MV-4-11 (cell line): ENCODE measurements at places on chromosomes 2 and 18.
A peak's percentile ranks its signal among the peaks of the same experiment; 100 is the strongest.

DNA sequence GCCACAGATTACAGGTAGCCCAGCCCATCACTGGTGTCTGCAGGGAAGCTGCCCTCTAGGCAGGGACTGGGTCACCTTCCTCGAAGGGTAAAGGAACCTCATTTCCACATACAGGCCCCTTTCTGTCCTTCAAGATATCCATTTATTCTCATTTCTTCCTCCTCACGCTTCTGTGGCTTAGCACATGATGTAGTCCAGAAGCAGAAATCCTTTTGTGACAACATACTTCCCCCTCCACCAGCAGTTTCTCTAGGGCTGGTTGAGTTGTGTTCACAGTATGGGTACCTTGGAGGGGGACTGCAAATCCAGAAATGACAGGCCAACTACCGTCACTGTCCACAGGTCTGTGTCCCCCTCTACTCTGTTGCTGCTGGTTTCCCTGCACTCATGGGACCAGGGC lies 364.9 kb downstream of the ANAPC1 start:
- DNase-seq: peak; percentile 75

DNA sequence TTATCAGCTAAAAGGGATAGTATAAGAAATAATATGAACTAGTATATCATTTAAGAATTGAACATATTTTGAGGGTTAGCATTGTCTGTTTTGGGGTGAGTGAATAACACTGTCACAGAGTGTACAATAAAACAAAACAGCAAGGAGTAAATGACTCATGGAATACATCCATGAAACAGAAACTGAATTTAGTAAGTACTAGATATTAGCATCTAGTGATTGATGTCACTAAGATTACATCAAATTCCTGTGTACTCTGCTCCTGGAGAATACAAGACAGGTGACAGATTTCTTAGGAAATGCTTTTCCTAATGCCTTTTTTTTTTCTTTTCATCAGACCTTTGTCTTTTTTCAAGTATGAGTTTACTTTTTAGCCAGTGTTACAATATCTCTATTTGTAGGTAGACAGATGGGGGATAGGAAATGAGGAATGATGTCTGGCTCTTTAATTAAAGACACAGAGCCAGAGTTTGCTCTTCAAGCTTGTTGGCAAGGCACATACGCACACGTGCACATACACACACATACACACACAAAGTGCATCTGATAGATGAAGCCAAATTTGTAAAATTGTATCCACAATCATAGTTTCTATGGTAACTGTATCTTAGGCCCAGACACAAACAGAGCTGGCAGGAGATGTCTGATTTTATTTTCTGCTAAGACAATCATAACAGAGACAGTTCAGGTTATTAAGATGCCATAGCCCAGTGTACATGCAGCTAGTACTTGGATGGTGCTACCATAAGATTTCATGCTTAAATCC lies 138.2 kb upstream of the NRP2 start:
- no peak for DNase-seq

GRCh38 chr18:67104700-67105284 lies 411.7 kb downstream of the DSEL start:
- peak; percentile 8 for DNase-seq

GRCh38 chr2:144430722-144431391 lies 89.1 kb downstream of the ZEB2 start:
- no peak for DNase-seq

DNA sequence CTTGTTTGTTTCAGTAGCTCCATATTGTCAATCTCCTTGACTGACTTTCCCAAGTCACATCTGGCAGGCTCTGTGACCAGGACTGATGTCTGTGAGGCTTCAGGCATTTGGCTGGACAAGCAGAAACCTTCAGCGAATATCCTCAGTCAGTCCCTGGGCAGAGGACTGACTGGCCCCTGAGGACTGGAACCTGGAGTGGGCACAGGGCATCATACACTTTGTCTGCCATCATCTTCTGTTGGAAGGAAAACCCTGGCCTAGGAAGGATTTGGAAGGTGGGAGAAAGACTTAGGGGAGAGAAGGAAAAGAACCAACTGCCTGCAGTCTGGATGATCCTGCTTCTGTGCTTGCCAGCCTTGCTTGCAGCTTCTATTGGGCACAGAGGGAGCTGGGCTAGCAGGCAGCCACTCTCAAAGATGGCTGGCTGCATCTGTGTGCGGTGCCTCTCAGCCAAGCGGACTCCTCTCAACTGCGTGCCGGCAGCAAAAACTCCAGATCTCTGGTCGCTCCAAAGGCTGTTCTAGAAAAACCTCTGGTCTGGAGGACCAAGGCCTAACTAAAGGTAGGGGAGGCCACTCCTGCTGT lies 126.8 kb downstream of the MARCHF4 start:
- DNase-seq: no peak

GRCh38 chr2:240664622-240665021 lies 18.1 kb downstream of the AQP12B start:
- no peak for DNase-seq

DNA sequence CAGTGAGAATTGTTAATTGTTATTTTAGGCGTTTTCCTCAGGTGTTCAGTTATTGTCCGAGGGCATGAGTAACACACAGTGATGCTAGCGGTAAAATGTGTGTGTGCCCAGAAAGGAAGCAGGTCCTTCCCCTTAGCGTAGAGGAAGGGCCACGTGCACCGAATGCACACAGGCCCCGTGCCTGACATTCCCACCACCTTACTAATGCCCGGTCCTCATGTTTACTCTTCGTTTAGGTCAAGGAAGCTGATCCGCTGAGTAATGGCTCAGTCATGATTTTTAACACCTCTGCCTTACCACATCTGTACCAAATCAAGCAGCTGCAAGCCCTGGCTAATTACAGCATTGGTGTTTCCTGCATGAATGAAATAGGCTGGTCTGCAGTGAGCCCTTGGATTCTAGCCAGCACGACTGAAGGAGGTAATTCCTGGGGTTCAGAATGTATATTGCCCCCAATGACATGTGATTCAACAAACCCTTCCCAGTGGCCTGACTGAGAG lies 76.7 kb downstream of the MERTK start:
- DNase-seq: no peak

GRCh38 chr2:240877460-240878340 lies 9.1 kb downstream of the AGXT start:
- DNase-seq: no peak

GRCh38 chr2:227406177-227407031 lies 18.7 kb upstream of the SCYGR1 start:
- DNase-seq: peak; percentile 32

GRCh38 chr2:196244966-196245365 lies 73.6 kb upstream of the STK17B start:
- DNase-seq: no peak

- DNase-seq: no peak
Measured at GRCh38 chr2:27687232-27687631, 23.5 kb downstream of the SLC4A1AP start.

- no peak for DNase-seq
Measured at GRCh38 chr18:48939205-48940097, 11.3 kb downstream of the SMAD7 start.

GRCh38 chr18:51897884-51898283 lies 442.1 kb upstream of the DCC start:
- DNase-seq: no peak

GRCh38 chr2:38581193-38582147 lies 21.3 kb downstream of the HNRNPLL start:
- DNase-seq: peak; percentile 77

- no peak for DNase-seq
Measured at GRCh38 chr2:18403921-18404522, 156.4 kb downstream of the RDH14 start.

GRCh38 chr2:44936715-44937687 lies 4.5 kb upstream of the SIX3 start:
- no peak for DNase-seq

GRCh38 chr2:210559182-210559581 lies 2.8 kb downstream of the CPS1 start:
- DNase-seq: no peak

DNA sequence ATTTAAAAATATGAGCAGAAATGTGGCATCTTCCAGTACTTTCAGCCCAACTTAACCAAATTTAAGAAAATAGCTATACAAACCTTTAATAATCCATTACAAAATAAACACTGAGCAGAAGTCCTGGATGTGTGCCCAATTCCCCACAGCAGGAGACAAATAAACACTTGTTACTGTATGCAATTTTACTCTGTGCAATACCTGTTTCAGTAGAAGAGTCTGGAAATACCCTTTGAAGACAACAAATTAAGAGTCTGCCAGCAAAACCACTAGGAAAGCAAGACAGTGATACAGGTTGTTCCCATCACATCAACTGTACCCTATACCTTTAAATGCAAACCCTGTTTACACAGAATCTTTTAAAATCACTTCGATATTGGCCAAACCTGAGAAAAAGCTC lies 41.4 kb upstream of the RNU4ATAC start:
- DNase-seq: no peak

- DNase-seq: peak; percentile 98
Measured at GRCh38 chr2:136255648-136256461, 137.9 kb upstream of the CXCR4 start.

DNA sequence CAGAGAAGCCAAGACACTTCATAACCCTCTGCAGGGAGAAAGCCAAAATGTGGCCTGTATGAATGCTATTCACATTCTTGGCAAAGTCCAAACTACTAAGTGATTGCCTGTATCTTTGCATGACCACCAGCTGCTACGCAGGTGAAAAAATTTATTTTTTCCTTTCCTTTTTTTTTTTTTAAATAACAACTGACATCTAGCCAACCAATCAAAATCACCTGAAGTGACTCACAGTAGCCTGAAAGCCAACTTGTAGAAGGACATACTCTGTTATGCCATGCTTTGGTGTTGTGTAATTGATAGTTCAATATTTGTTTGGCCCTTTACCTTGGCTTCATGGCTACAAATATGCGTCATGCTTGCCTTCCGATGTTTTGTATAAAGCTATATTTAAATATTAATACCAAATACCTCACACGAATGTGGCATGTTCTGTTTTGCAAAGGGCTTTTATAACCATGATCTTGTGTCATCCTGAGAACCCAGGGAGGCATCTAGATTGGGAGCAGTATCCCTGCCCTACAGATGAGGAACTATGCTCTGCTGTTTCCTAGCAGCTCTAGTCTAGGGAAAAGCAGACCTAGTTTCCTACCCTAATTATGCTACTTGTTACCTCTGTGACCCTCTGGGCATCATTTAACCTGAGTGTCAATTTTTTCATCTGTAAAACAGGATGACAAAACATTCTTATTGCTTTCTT lies 102.1 kb downstream of the MYOM1 start:
- DNase-seq: no peak

DNA sequence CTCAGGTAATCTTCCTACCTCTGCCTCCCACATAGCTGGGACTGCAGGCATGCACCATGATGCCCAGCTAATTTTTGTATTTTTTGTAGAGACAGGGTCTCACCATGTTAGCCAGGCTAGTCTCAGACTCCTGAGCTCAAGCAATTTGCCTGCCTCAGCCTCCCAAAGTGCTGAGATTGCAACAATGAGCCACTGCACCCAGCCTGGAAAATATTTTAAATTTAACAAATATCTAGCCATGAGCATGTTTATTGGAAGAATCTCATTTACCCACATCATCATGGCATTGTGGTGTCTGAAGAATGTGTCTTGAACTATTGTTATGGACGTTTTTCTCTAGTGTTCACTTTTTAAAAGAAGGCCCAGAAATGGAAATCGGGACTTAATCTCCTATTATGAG lies 231.8 kb downstream of the MBD5 start:
- DNase-seq: no peak

GRCh38 chr2:3628241-3628679 lies 29.7 kb upstream of the ALLC start:
- DNase-seq: no peak

GRCh38 chr2:137952586-137953129 lies 11.6 kb upstream of the HNMT start:
- DNase-seq: peak; percentile 52

DNA sequence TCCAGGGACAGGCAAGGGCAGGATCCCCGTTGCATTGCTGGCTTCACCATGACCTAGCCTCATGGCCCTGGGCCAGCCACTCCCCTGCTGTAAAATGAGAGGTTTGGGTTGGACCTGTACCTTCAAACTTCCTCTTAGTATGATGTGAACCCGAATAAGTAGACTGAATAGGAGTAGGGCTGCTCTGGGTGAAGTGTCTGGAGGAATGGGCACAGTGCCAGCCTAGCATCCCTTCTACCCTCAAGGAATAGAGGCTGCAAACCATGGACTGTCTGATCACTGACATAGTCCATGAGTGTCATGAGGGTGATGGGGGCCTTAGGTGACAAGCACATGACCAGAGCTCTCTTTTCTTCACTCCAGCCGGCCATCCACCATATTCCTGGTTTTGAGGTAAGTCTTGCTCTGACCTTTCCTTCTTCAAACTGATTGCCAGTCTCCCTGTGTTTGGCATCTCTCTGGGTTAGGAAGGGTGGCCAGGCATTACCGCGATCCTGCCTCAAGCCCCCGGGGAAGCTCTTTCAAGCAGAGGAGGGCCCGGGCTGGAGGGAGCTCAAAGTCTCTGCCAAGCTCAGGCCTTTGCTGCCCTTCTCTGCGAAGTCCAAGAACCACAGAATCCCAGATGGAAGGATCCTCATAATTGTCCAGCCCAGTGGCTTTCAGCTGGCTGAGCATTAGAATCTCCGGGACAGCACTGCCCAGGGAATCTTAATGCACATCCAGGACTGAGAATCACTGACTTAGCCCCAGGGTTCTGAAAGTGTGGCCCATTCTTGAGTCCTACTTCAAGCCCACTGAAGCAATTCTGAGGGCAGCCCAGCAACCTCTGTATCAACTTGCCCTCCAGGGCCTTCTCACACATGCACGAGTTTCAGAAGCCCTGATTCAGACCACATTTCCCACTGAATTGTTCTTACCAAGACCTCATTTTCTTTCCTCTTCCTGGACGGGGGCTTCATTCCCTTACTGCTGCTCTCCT lies 148.1 kb downstream of the DYSF start:
- DNase-seq: no peak

GRCh38 chr2:58376592-58376991 lies 135.5 kb upstream of the FANCL start:
- DNase-seq: no peak

DNA sequence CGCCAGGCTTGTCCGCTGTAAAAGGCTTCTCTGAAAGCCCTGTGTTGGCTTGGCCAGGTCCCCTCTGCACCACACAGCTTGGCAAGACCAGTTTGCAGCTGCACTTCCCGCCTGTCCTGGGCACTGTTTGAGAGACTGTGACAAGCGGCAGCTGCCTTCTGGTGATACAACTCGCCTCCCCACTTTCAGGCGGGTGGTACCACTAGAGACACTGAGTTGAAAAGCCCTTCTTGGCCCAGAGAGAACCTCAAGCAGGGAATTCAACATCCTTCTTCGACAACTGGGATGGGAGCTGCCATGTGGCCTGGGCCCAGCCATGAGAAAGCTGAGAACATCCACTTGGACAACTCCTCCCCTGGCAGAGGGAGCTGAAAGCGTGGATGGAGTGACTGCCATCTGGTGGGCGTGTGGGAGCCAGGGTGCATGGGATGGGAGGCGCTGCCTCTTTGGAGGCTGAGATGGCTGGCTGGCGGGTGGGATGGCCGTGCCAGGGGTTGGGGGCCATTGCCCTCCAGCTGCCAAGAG lies 125.5 kb upstream of the REV1 start:
- no peak for DNase-seq

- no peak for DNase-seq
Measured at GRCh38 chr2:214629875-214630274, 179.6 kb downstream of the BARD1 start.

- DNase-seq: no peak
Measured at GRCh38 chr2:54750040-54750439, 26.6 kb downstream of the EML6 start.
